ENCODE measurements at places on chromosomes 13 and 19. TPM values are rescaled to one million over a fixed set of nuclear protein-coding genes. Genes with fewer than 3 reads are reported as not detected.

DNA sequence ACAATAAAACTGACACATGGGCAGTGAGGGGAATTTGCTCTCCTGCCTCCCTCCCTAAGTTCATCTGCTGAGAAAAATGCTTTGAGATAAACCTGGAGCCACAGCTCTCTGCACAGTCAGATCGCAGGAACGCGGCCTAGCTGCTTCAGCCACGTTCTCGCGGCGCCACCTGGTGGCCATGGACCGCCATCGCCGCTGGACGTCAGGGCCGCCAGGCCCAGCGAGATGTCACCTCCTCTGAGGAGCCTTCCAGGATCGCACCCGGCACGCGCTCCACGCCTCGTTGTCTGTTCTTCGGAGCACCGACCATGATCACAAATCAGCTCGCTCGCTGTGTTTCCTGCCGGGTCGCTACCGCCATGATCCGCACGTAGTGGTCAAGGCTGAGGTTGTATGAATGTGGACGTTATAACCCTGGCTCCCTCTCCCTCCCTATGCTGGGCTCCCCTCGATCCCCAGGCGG is 20.6 kb upstream of the USP29 start:
- no peak overlapping the region for H3K4me3 ChIP-seq
- H3K4me1 ChIP-seq, result peaks cover 8% of the 10 kb centered on the region
- peak; percentile 84 for DNase-seq

DNA sequence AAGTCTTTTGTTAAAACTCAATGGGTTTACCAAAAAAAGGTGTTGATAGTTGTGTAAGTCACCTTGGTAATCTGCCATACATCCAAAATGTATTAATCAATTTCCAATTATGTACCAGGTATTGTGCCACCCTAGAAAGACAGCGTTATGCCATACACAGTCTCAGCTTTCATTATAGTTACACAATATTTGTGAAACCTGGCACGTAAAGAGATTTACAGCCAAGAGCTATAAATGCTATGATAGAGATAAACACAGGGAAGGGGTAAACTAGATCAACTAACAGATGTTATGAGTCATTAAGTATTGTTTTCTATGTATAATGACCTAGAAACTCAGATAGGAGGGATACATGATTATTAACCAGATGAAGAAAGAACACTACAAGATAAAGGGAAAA is 725.6 kb upstream of the SLITRK5 start:
- DNase-seq, result no peak
- no peaks in the 10 kb centered on the region for H3K4me1 ChIP-seq
- H3K4me3 ChIP-seq, result no peak overlapping the region
- H3K27ac ChIP-seq, result no peak overlapping the region
- no peaks in the 10 kb centered on the region for H3K27me3 ChIP-seq

GRCh38 chr13:112554214-112554850 is 33.6 kb downstream of the TUBGCP3 start:
- no peak for DNase-seq
- no peaks in the 10 kb centered on the region for H3K27me3 ChIP-seq
- no peaks in the 10 kb centered on the region for H3K4me1 ChIP-seq
- H3K27ac ChIP-seq, result no peak overlapping the region
- no peak overlapping the region for H3K4me3 ChIP-seq
- peaks cover 65% of the 10 kb centered on the region for H3K36me3 ChIP-seq

DNA sequence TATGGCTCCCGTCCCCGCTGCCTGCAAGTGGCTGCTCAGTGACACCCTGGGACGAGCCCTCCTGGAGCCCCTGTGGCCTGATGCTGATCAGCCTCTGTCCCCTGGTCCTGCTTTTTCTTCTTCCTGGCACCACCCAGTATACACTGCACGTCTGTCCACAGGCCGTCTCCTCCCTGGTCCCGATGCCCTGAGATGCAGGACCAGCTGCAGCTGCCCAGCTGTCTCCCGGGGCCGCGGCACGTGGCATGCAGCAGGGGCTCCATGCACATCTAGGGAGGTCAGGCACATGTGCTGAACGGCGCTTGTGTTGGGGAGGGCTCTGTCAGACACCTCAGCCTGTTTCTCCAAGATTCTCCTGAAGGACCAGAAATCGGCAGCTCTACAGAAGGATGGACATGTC is 30.2 kb downstream of the ZFR2 start:
- H3K27ac ChIP-seq, result no peak overlapping the region
- no peaks in the 10 kb centered on the region for H3K36me3 ChIP-seq
- H3K4me1 ChIP-seq, result peaks cover 3% of the 10 kb centered on the region
- DNase-seq, result no peak
- no peaks in the 10 kb centered on the region for H3K27me3 ChIP-seq
- H3K4me3 ChIP-seq, result no peak overlapping the region

DNA sequence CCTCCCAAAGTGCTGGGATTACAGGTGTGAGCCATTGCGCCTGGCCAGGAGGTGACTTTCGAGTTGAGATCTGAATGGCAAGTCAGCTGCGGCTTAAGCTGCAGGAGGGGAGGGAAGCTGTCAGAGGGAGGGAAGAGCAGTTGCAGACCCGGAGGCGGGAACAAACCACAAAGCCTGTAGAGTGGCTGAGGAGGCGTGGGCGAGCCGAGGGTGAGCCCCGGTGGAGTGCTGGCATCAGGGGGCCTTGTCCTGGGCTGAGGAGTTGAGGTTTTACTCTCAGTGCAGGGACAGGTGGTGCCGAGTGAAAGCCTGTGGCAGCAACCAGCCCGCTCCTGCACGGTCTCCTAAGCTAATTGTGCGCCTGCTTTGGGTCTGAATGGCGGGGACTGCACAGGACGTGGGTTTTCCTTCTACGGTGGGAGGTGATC is 24.2 kb downstream of the PPP1R37 start:
- H3K27me3 ChIP-seq, result no peaks in the 10 kb centered on the region
- H3K4me3 ChIP-seq, result peak overlapping the region; percentile 34
- peak; percentile 87 for DNase-seq
- H3K27ac ChIP-seq, result peak overlapping the region; percentile 33
- peaks cover 66% of the 10 kb centered on the region for H3K4me1 ChIP-seq

DNA sequence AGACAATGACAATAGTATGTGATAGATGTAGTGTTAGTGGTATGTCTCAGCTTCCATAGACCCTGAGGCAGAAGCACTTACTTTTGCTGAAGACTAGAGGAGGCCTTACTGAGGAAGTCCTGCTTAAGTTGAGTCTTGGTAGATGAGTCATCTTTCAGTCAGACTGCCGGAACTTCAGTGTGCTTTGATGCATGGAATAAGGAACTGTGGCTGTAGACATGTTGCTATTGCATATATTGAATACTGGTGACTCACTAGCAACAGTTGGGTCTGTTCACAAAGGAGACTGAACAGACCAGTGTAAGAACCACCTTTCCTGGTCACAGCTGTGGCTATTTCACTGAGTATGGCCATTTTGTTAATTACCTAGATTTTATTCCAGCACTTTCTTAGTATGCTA is 1000.6 kb downstream of the OLFM4 start:
- no peak overlapping the region for H3K4me3 ChIP-seq
- no peaks in the 10 kb centered on the region for H3K36me3 ChIP-seq
- no peak for DNase-seq

DNA sequence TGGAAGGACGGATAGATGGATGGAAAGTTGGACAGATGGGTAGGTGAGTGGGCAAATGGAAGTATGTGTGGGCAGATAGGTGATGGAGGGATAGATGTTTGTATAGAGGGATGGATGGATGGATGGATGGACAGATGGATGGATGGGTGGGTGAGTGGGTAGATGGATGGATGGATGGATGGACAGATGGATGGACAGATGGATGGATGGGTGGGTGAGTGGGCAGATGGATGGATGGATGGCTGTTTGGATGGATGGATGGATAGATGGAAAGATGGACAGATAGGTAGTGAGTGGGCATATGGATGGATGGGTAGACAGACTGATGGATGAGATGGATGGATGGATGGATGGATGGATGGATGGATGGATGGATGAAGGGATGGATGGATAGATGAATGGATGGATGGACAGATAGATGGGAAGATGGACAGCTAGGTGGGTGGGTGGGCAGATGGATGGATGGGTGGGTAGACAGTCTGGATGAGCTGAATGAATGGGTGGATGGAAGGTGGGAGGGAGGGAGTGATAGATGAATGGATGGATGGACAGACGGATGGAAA is 74.9 kb upstream of the KCTD15 start:
- no peaks in the 10 kb centered on the region for H3K4me1 ChIP-seq
- no peak for DNase-seq
- H3K27me3 ChIP-seq, result peaks cover 23% of the 10 kb centered on the region
- H3K36me3 ChIP-seq, result no peaks in the 10 kb centered on the region
- no peak overlapping the region for H3K27ac ChIP-seq

- DNase-seq, result peak; percentile 64
- H3K27me3 ChIP-seq, result peaks cover 28% of the 10 kb centered on the region
- H3K27ac ChIP-seq, result peak overlapping the region; percentile 9
- H3K36me3 ChIP-seq, result peaks cover 10% of the 10 kb centered on the region
These were observed 5.2 kb upstream of the MLNR start for GRCh38 chr13:49214917-49215376.

DNA sequence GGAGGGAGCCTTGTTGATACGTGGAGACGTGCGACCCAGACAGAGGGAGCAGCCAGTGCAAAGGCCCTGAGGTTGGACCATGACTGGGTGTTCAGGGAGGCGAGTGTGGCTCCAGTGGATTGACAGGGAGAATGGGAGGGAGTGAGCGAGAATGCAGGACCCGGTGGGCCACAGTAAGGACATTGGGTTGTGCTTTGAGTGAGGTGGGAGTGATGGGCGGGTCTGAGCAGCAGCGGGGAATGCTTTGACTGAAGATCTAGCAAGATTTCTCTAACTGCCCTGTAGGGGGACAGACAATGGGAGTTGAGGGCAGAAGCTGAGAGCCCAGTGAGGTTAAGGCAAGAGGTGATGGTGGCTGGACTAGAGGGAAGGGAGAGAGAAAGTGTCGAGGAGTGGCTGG is 7.7 kb upstream of the NANOS2 start:
- peaks cover 2% of the 10 kb centered on the region for H3K27me3 ChIP-seq
- peak; percentile 36 for DNase-seq
- H3K4me3 ChIP-seq, result no peak overlapping the region
- H3K4me1 ChIP-seq, result peaks cover 4% of the 10 kb centered on the region
- no peaks in the 10 kb centered on the region for H3K36me3 ChIP-seq

DNA sequence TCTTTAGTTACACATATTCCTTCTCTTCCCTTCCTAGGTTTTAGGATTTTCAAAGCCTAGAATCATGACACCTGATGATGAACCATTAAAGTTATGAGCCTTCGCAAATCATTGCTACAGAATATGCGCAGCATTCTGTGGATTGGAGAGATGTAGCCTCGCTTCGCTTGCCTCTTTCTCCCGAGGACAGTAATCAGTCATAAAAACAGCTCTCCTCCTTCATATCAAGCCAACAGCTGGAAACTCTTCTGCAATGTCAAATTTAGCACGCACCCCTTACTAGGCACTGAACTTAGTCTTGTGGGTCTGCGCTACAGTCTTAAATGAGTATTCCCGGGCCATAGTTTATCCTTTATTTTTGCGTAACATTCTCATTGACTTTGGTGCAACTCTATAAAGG is 79.6 kb downstream of the DACH1 start:
- no peak overlapping the region for H3K4me3 ChIP-seq
- H3K4me1 ChIP-seq, result no peaks in the 10 kb centered on the region
- H3K27ac ChIP-seq, result no peak overlapping the region
- no peak for DNase-seq
- no peaks in the 10 kb centered on the region for H3K36me3 ChIP-seq

DNA sequence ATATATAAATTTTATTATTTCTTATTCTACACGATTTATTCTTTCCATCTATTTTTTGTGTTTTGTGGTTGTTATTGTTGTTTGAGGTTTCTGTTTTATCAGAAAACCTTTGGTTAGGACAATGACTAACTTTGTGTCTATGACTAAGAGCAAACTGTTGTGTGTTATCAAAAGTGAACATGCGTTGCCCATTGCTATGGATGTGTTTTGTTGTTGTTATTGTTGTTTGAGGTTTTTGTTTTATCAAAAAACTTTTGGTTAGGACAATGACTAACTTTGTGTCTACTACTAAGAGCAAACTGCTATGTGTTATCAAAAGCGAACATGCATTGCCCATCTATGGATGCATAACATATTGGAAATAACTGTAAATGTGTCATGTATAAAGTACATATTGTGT is 692.3 kb downstream of the SLITRK1 start:
- H3K27me3 ChIP-seq, result no peaks in the 10 kb centered on the region
- no peak overlapping the region for H3K4me3 ChIP-seq
- DNase-seq, result no peak

DNA sequence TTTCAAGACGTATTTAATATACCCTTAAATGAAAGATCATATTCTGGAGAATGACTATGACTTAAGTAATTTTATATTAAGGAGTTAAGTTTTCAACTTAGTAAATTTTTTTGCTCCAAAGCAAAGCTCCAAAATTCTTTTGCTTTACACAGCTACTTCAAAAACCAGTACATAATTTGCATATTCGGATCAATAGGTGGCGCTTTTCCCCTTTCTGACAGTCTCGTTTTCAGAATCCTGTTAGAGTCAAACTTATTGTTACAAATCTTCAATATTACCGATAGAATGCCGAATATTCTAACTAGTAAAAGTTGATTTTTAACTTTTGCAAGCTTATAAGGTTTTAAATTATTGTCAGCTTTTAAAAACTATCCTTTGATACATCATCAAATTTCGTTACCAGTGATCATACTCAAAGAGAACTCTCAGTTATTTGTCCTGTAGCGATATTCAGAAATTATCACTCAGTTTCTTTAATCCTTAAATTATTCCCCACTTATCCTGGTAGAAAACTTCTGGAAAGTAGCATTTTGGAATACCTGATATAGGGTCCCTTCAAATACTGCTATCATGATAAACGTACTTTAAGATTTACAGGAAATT is 852.7 kb upstream of the KLHL1 start:
- DNase-seq, result no peak
- no peaks in the 10 kb centered on the region for H3K4me1 ChIP-seq
- no peak overlapping the region for H3K4me3 ChIP-seq
- no peak overlapping the region for H3K27ac ChIP-seq

- H3K4me3 ChIP-seq, result no peak overlapping the region
- no peaks in the 10 kb centered on the region for H3K36me3 ChIP-seq
- no peaks in the 10 kb centered on the region for H3K27me3 ChIP-seq
- H3K4me1 ChIP-seq, result peaks cover 18% of the 10 kb centered on the region
- no peak overlapping the region for H3K27ac ChIP-seq
These were observed 2.8 kb downstream of the MAMSTR start for GRCh38 chr19:48716562-48717291.

DNA sequence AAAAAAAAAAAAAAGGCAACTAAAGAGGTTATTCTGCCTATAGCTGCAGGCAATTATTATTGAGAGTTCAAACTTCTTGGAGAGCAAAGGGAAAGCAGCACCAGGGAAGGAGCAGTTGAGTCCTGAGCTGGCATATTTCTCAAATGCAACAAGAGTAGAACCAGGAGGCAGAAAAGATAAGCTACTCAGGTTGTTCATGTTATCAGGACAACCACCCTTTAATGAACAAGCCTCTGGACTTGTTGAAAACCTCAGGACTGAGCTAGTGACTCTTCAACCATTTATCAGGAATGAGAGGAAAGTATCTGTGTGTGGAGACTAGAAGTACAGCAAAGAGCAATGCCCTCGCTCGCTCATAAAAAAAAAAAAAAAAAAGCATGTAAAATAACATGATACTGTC is 183.0 kb downstream of the KCTD12 start:
- no peak overlapping the region for H3K27ac ChIP-seq
- no peaks in the 10 kb centered on the region for H3K36me3 ChIP-seq
- H3K4me1 ChIP-seq, result no peaks in the 10 kb centered on the region
- no peak overlapping the region for H3K4me3 ChIP-seq
- no peak for DNase-seq

Gene SHD
- not detected for total RNA-seq

Gene TLE6
- total RNA-seq, result 2.6 TPM

Gene PDE4C
- total RNA-seq, result not detected

Gene SUGP1
- total RNA-seq, result 49.4 TPM

Gene TINCR
- 0.27 TPM for total RNA-seq

Gene SKA3
- 40.7 TPM for total RNA-seq

Gene GRIK5
- total RNA-seq, result 1.6 TPM

Gene FLT1
- 27.4 TPM for total RNA-seq

Measured in activated CD4-positive, alpha-beta T cell treated with anti-CD3 and anti-CD28 coated beads for 36 hours (primary cell).